ENCODE measurements at places on chromosomes 12 and 14. TPM values are rescaled to one million over a fixed set of nuclear protein-coding genes. Genes with fewer than 3 reads are reported as not detected.

The ACSM4 gene
- total RNA-seq = not detected

The TAS2R10 gene
- 1.2 TPM for total RNA-seq

The BLOC1S1 gene
- total RNA-seq = 194 TPM

The TAS2R43 gene
- total RNA-seq = 0.53 TPM

The GAS2L3 gene
- total RNA-seq = 13.9 TPM

The SMCO3 gene
- total RNA-seq = not detected

The OAS1 gene
- total RNA-seq = not detected

The LRRC10 gene
- total RNA-seq = 33.5 TPM

The ZC2HC1C gene
- total RNA-seq = 8.2 TPM

The VPS37B gene
- total RNA-seq = 52.1 TPM

The PTGES3 gene
- total RNA-seq = 59.9 TPM

GRCh38 chr12:122876731-122877130, 19.2 kb downstream of the VPS37B start:
- DNase-seq = no peak

DNA sequence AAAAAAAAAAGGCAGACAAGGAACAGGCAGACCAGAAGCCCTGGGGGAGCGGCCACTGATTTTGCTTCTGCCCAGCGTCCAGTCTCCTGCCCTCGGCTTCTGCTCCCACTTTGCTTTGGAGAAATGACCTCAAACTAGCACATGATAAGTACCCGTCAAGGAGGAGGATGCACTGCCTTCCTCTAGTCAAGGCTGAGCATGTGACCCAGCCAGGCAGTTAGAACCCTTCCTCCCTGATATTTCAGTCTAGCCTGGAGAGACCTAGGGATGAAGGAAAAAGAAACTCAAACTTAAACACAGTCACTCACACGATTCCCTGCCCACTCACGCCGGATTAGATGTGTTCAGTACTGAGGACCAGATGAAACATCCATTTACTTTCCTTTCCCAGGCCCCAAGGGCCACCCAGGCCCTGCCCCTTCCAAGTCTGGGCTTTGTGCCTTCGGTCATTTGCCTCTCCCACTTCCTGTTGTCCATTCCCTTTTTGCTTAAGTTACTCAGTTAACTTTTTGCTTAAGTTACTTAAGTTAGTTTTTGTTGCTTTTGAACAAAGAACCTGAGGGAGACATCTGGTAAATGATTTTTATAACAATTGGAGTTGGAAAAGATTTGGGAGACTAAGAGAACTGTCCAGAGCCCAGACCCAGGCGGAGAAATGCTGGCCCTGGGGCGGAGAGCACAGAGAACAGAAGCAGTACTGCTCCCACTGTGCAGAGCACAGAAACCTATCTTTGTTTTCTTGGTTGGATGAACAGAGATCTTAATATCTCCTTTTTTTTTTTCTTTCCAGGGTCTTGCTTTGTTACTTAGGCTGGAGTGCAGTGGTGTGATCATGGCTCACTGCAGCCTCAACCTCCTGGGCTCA, 23.0 kb upstream of the TTC7B start:
- DNase-seq = peak; percentile 68

DNA sequence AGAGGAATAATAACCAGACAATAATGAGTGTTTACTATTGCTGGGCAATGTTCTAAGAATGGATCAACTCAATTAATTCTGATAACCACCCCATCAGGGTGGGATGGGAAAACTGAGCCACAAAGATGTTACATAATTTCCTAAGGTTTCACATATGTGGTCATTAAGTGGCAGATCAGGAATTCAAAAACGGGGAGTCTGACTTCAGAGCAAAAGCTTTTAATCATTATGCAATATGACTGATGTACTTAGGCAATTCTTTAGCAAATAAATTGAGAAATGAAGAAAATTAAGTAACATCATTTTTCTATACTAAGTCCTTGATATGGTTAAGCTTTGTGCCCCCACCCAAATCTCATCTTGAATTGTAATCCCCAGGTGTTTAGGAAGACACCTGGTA, 53.4 kb downstream of the PLCZ1 start:
- no peak for DNase-seq

GRCh38 chr14:101783260-101784016, 21.9 kb downstream of the PPP2R5C start:
- DNase-seq = no peak

DNA sequence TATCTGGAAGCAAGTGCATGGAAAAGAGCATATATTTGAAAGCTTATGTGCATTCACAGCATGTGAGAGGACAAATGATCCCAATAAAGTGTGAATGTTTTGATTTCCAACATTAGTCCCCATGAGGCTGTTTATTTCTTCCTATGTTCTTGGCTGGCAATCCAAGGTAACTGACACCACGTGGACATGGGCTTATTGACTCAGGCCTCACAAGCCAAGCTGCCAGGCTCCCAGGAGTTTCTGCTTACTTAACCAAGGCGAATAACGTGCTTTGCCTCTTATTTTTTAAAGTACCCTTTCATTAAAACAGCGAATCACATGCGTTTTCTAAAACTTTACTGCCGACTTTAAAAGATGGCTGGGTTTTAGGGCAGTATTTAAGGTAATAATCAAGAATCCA, 441.7 kb downstream of the FUT8 start:
- no peak for DNase-seq

- no peak for DNase-seq
These were observed 873.6 kb downstream of the LRFN5 start for GRCh38 chr14:42480255-42480654.

GRCh38 chr12:2084553-2085296, 31.9 kb downstream of the CACNA1C start:
- DNase-seq = no peak

GRCh38 chr12:65524666-65525065, 246.2 kb downstream of the MSRB3 start:
- DNase-seq = peak; percentile 73

DNA sequence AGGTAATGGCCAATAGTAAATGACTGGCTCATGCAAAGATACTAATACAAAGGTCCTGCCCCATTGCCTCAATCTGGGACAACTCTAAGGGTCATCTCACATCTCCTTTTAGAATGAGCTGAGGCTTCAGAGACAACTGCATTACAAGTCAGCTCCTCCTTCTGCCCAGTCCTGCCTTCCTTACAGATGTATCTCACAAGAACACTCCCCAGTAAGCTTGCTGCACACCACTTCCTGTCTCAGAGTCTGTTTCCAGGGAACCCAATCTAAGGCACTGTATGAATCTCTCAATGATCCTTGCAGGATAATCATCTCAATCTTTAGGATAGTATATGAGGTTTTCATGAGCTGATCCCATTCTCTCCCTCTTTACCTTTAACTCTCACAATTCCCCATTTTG, 57.8 kb upstream of the ZDHHC17 start:
- DNase-seq = no peak

DNA sequence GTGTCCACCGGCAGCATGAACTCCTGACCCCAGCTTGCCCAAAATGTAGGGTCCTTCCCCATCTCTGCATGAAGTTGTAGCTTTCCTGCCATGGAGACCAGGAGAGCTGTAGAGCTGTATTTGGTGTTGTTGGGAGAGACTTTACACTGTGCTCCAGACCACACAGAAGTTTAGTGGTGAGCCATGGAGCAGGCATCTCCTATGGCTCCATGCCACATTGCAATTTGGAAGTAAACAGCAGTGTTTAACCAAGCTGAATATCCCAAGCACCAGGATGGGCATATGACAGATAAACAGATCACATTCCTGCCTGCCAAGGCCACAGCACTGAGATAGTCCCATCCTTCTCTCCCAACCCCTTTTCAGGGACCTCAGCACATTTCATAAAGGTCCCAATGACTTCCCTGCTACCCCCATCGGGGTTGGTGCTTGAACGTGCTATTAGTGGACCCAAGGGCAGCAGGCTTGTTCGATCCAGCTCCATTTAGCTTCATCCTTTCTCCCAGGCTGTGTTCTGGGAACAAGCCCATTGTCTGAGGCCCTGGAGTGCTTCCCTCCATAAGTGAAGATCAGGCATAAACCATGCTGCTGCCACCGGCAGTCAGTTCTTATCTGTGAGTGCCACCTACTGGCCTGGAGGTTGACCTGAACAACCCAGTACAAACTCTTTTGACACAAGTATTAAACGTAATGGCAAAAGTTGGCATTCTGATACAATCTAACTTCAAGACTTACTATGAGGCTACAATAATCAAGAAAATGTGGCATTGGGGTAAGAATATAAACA, 172.3 kb upstream of the ATXN7L3B start:
- peak; percentile 48 for DNase-seq

DNA sequence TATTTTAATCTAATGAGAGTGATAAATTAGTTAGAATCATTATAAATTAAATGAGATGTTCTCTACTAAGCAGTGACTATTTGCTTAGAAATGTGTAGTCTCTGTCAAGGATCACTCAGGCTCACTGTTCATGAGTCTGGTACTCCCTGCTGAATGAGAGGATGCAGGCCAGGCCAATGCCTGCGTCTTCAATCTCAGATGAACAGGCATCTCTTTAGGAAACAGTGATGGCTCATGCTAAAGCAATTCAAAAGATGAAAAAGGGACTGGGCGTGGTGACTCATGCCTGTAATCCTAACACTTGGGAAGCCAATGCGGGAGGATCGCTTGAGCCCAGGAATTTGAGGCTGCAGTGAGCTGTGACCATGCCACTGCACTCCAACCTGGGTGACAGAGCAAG, 106.8 kb downstream of the ZFC3H1 start:
- DNase-seq = no peak

GRCh38 chr12:40375076-40375475, 150.3 kb downstream of the LRRK2 start:
- DNase-seq = peak; percentile 5

DNA sequence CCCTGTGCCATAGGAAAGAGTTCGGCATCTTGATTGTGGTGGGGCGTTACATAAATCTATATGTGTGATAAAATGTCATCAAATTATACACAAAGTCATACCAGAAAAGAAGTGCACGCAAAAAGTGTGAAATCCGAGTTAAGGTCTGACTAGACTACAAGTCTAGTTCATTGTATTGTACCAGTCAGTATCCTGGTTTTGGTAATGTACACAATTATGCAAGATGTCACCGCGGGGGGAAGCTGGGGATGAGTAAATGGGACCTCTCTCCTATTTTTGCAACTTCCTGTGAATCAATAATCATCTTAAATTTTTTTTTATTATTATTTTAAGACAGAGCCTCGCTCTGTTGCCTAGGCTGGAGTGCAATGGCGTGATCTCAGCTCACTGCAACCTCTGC, 43.2 kb upstream of the BCL11B start:
- no peak for DNase-seq

- no peak for DNase-seq
These were observed 178.8 kb downstream of the KTN1 start for GRCh38 chr14:55758796-55759195.

GRCh38 chr12:88855301-88855700, 275.0 kb upstream of the KITLG start:
- DNase-seq = no peak

- DNase-seq = peak; percentile 88
These were observed 345.8 kb downstream of the CCDC91 start for GRCh38 chr12:28536088-28536487.

- no peak for DNase-seq
These were observed 68.7 kb downstream of the STON2 start for GRCh38 chr14:81331229-81332021.

DNA sequence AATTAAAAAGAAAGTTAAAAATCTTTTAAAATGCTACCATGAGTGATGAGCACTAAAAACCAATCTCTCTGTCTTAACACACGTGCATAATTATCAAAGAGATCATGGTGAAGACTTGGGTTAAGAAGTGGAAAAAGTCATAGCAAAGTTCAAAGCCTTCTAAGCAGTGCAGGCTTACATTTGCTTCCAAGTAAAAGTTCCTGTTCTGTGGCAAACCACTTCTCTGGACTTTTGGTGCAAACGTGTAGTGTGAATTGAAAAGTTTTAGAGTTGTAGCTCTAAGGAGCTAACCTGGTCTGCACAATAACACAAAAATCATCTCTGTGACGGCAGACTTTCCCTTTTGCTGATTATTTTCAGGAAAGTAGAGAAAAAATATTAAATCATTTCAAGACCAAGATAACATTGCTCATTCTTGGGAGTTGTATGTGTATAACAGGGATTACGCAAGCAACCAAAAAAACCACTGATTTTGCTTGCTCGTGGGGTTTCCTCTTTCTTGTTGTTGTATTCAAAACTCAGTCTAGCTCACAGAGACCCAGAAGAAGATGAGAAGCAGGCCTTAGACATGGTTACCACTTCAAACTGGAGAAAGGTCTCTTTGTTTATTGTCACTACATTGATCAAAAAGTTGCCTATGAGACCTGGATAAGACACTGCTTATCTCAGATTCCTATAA, 2.3 kb upstream of the GLIPR1 start:
- peak; percentile 87 for DNase-seq

GRCh38 chr12:12592930-12593329, 18.7 kb upstream of the CREBL2 start:
- peak; percentile 34 for DNase-seq

Measured in cardiac muscle cell (in vitro differentiated cells and primary cell).